ENCODE measurements at places on chromosomes 3 and 15.

DNA sequence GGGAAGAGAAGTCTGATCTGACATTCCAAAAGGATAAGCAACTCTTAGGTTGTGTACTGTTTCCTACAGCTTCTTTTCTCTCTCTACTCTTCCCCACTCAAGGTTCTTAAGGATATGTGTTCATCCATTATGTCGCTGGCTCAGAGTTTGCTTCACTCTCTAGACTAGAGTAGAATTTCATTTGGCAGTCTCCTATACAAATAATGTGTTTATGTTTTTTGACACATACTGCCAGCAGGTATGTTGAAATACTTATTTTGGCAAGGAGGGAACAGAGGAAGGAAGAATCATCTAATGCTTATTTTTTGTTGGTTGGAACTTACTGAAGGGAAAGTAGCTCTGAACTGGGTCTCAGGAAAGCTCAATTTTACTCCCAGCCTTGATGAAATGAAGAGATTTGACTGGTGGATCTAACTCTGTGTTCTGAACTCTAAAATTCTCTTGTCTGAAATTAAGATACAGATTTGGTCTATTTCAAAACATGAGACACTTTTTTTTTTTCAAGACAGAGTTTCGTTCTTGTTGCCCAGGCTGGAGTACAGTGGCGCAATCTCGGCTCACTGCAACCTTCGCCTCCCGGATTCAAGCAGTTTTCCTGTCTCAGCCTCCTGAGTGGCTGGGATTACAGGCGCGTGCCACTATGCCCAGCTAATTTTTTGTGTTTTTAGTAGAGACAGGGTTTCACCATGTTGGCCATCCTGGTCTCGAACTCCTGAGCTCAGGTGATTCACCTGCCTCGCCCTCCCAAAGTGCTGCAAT, 7.6 kb upstream of the EMC3 start:
- DNase-seq: no peak

- DNase-seq: no peak
These were observed 23.1 kb downstream of the ANXA2 start for GRCh38 chr15:60374628-60375081.

DNA sequence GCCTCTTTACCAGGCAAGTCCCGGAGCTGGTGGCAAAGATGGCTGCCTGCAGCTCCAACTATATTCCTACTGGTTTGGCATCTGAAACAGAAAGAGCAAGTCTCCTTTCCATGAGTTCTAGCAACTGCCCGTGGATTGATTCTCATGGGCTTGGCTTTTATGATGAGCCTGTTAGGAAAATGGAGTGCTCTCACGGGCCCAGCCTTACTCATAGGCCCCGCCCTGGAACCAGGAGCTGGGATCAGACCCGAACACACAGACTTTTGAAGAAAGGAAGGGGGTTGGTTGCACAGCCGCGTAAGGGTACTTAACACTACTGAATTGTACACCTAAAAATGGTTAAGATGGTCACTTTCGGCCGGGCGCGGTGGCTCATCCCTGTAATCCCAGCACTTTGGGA, 2.9 kb downstream of the NRROS start:
- no peak for DNase-seq

DNA sequence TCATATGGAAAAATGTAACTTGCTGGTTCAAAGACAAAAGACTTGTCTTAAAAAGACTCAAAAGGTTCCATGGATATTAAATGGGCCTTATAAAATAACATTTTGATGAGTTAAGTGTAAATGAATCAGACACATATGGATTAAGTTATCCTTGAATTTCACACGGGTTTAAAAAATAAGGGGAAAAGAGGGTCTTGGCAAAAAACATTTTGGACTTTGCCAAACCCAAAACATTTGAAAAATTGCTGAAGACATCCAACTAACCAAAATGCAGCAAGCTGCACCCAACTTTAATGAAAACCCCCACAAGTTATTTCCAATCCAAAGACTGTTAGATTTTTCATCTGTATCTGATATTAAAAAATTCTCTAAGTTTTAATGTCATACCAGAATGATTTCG, 200.7 kb downstream of the MEIS2 start:
- DNase-seq: no peak

DNA sequence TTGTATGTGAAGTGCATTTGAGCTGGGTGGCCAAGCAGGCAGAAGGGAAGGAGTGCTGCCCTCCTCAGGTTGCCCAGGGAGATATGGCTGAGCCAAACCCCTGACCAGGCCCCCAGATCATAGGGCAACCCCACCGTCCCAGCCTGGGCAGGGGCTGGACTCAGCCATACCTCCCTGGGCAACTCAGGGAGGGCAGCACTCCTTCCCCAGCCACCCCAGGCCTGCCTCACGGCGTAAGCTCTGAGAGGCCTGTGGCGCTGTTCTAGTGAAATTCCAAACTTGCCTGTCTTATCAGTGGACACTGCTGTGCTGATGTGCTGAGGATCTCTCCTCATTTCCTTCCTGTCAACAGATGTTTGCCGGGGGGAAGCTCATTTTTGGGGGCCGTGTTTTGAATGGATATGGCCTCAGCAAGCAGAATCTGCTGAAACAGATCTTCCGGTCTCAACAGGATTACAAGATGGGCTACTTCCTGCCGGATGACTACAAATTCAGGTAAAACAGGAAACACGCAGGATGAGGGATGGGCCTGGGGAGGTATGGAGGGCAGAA, 57.6 kb upstream of the FGD5 start:
- no peak for DNase-seq

DNA sequence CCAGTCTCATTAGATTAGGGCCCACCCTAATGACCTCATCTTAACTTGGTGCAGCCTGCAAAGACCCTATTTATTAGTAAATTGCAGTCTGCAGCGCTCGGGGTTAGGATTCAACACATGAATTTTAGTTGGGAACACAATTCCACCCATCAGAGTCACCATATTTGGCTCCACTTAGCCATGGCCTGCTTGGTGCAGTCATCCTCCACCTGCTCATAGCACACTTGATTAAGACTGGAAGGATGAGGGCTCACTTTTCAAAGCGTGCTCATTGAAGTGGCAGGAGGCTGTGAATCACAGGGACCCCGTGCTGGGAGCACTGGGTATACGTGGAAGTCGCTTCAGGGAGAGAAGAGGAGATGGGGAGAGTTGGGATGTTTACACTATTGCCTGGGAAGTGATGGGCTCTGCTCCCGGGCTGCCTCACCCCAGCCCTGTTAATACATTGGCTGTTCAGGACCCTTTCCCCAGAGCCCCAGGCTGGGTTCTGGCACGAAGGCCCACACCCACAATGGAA, 68.2 kb downstream of the ASB7 start:
- DNase-seq: no peak

DNA sequence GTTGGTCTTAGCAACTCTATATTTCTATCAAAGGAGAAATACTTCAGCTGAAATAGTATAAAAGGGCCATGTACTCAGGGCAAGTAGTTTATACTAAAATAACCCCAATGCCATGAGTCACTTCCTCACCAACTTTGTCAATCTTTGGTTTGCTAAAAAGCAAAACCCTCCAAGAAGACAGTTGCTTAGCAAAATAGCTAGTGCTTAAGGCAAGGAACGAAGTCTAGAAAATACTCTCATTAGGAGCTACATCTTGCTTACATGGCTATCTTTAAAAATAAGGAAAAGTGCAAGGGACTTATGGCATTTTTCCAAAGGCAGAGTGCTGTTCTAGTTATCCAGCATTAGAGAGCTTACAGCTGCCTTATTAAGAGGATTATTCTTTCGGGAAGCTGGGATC, 28.4 kb downstream of the P3H2 start:
- no peak for DNase-seq

DNA sequence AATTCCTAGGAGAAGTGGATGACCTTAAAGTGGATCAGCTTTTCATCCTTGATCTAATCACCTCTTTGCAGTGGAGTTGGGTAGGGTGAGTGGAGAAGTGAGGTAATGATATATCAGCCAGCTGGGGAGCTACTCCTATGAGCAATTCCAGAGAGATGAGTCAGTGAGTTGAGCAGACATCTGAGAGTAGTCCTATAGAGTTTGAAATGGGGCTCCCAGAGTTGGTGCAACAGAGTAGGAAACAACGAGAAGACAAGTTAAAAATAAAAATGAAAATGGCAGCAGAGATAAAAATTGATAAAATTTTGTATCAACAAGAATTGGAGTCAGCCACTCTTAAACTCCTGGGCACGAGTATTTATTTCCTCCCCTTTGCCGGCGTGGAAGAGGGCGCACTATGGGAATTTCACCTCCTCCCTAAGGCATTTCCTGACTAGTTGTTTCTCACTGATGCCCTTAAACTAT, 150.8 kb upstream of the DPH6 start:
- DNase-seq: no peak

GRCh38 chr3:110293660-110294059, 778.0 kb upstream of the NECTIN3 start:
- no peak for DNase-seq

GRCh38 chr3:187063286-187064121, 75.8 kb downstream of the RPL39L start:
- DNase-seq: no peak

GRCh38 chr15:43941555-43941954, 114.8 kb downstream of the WDR76 start:
- no peak for DNase-seq

GRCh38 chr3:5330152-5330810, 142.8 kb downstream of the EDEM1 start:
- no peak for DNase-seq

DNA sequence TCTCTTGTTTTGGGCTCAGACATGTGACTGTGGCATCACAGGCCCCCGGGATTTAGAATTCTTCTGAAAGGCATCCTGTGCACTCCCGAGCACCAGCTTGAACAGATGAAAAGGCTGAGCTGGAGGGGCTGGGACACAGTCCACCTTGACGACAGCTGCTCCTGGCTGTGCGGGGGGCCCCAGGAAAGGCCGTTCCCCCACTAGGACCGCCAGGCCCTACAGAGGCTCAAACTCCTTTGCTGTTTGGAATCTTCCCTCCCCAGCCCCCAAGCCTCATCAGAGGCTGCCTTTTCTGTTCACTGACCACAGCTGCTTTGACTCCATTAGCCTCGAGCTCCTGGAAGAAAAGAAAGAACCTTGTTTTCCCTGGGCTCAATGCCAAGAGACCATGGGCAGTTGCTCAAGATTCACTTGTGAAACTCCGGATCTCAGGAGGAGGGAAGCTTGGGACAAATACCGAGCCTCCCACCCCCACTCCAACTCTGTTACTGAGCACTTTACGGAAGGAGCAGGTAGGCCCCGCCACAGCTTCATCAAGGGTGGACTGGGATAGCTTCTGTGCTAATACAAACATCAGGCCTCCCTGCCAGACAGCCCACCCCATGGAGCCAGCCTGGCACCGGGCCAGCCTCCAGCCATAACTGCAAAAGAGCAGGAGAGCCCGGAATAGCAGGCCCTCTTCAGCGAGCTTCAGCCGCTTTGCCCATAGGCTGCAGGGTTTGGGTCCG, 15.7 kb downstream of the CIDEC start:
- no peak for DNase-seq

DNA sequence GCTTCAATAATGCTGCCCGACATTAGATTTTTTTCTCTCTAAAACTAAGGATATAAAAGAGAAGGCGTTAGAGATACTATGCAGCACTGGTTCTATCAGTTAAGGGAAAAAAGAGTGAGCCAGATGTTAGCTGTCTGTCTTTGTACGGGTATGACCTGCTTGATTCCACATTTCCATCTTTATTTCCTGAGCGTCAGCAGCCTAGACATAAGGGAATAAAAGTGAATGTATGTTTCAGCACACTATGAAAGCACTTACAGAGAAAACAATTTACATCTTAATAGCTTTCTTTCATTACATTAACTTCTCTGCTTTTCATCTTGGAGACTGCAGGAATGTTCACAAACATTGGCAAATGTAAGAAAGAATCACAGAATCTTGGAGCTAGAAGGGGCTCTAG, 319.3 kb downstream of the CTNNB1 start:
- no peak for DNase-seq

- DNase-seq: no peak
These were observed 39.5 kb downstream of the ZBTB38 start for GRCh38 chr3:141407825-141408224.

DNA sequence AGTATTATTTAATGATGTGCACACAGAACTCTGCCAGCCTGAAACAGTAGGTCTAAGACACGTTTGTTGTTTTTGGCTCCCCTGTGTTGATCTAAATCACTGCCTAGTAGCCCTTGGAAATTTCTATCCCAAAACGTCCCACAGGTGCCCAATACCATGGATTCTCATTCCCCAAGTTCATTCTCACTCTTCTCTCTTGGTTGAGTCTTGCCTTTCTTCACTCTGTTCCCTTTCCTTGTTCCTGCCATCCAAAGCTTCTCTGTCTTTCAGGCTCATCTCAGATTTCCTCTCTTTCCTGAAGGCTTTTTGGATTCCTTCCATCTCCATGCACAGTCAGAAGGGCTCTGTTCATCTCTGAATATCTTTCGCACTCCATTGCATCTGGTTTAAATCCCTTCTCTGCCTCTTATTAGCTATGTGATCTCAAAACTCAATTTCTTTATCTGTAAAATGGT, 54.2 kb downstream of the PPARG start:
- DNase-seq: no peak

- no peak for DNase-seq
These were observed 158.0 kb downstream of the RAB11A start for GRCh38 chr15:66027268-66027805.

- DNase-seq: no peak
These were observed 161.1 kb downstream of the CACNA2D3 start for GRCh38 chr3:54283470-54283869.

DNA sequence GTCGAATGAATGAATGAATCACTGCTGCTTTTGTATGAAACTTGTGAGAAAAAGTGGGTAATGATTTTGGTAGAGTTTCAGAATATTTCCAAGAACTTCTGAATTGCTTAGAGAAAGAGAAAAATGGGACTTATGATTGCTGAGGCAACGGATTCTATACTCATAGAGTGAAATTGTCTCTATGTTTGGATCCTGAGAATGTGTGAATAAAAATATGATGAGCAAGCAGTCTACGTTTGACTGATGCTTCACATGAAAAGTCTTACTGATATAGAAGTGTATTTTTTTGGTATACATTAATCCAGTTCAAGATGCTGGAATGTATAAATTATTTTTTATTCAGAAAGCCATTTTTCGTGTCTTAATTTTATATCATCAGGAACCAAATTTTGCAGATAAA, 441.1 kb downstream of the NLGN1 start:
- no peak for DNase-seq

- DNase-seq: no peak
These were observed 36.5 kb downstream of the ZDHHC19 start for GRCh38 chr3:196174652-196175051.

All from effector memory CD4-positive, alpha-beta T cell (primary cell).